ENCODE measurements at places on chromosomes 1 and 21.

- DNase-seq, result no peak
- H3K27ac ChIP-seq, result peak overlapping the region; percentile 73
- H3K4me3 ChIP-seq, result no peak overlapping the region
- H3K4me1 ChIP-seq, result peaks cover 34% of the 10 kb centered on the region
- H3K36me3 ChIP-seq, result no peaks in the 10 kb centered on the region
- H3K27me3 ChIP-seq, result peaks cover 47% of the 10 kb centered on the region
Observed at GRCh38 chr1:159941141-159941540, 4.3 kb downstream of the IGSF9 start.

- peaks cover 8% of the 10 kb centered on the region for H3K27me3 ChIP-seq
- no peaks in the 10 kb centered on the region for H3K4me1 ChIP-seq
- no peak overlapping the region for H3K27ac ChIP-seq
- no peaks in the 10 kb centered on the region for H3K36me3 ChIP-seq
Observed at GRCh38 chr21:32878661-32879060, 107.1 kb upstream of the PAXBP1 start.

- DNase-seq, result no peak
- peaks cover 16% of the 10 kb centered on the region for H3K4me1 ChIP-seq
- H3K36me3 ChIP-seq, result no peaks in the 10 kb centered on the region
Observed at GRCh38 chr1:40595623-40596022, 64.2 kb downstream of the ZNF684 start.

GRCh38 chr1:151728151-151729054 is 7.1 kb downstream of the RIIAD1 start:
- DNase-seq, result no peak
- H3K27me3 ChIP-seq, result peaks cover 29% of the 10 kb centered on the region
- H3K4me1 ChIP-seq, result no peaks in the 10 kb centered on the region
- no peaks in the 10 kb centered on the region for H3K36me3 ChIP-seq
- H3K27ac ChIP-seq, result no peak overlapping the region

DNA sequence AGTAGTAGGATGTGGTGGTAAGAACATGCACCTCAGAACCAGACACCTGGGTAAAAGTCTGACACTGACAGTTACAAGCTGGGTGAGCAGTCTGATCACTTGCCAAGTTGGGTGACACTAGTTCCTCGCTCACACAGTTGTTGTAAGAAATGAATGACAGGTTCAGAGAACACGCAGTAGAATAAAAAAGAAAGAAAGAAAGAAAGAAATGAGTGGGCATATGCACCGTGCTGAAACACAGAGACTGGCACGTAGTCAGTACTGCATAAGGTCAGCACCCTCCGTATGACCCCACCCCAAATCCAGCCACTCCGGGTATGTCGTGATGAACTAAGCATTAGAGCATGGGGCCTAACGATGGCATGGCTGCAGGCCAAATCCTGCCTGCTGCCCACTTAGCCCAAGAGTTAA is 90.6 kb downstream of the GLUL start:
- DNase-seq, result no peak
- peaks cover 34% of the 10 kb centered on the region for H3K4me1 ChIP-seq
- H3K4me3 ChIP-seq, result no peak overlapping the region
- H3K27me3 ChIP-seq, result no peaks in the 10 kb centered on the region
- no peaks in the 10 kb centered on the region for H3K36me3 ChIP-seq

DNA sequence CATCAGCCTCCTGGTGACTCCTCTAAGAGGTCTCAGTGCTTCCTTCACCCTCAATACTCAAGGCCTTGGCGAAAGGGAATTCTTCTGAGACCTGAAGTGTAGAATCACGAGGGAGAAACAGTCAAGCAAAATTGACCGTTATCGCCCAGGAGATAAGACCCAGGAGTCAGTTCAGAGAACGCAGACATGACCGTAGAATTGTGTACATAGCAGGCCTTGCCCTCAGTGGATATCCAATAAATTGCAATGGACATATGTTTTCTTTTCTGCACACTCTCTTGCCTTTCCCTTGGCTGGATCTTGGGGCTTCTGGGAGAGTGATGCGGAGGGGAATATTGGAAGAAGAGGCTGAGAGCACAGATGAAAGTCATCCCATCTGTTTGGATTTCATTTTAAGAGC is 15.7 kb upstream of the ETS2 start:
- no peak overlapping the region for H3K27ac ChIP-seq
- H3K4me3 ChIP-seq, result no peak overlapping the region
- no peaks in the 10 kb centered on the region for H3K27me3 ChIP-seq

- H3K27ac ChIP-seq, result no peak overlapping the region
- no peak overlapping the region for H3K4me3 ChIP-seq
- H3K36me3 ChIP-seq, result peaks cover 4% of the 10 kb centered on the region
- DNase-seq, result no peak
Observed at GRCh38 chr1:241617426-241617825, 22.7 kb downstream of the CHML start.

GRCh38 chr1:111422546-111423391 is 4.8 kb downstream of the OVGP1 start:
- H3K36me3 ChIP-seq, result no peaks in the 10 kb centered on the region
- DNase-seq, result no peak

DNA sequence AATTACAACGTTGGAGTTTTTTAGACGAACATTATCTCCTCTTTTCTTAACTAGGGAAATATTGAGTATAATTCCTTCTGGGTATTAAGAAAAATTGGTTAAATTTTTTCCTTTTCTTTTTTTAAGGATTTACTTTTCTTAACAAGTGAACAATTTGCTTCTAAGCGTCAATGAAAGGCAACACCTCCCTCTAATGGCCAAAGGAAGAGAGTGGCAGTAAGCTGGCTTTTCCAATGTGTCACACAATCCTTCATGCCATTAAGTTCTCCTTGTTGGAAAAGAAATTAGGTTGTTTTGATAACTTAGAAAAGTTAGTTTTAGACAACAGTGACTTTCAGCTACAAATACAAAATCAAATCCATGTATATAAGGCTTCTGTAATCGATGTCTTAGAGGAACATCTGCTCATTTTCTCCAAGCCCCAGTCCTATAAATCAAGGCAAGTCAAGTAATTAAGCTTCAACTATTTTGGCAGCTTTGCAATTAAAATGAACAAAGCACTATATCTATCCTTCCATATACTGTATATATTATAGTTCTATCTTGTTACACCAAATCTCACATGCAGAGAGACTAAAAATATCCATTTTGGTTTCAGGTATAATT is 62.8 kb downstream of the EDEM3 start:
- H3K4me3 ChIP-seq, result no peak overlapping the region
- DNase-seq, result no peak
- H3K4me1 ChIP-seq, result peaks cover 5% of the 10 kb centered on the region

GRCh38 chr1:31674626-31675025 is 29.2 kb downstream of the COL16A1 start:
- no peak overlapping the region for H3K27ac ChIP-seq
- no peaks in the 10 kb centered on the region for H3K36me3 ChIP-seq
- peaks cover 3% of the 10 kb centered on the region for H3K4me1 ChIP-seq
- peaks cover 14% of the 10 kb centered on the region for H3K27me3 ChIP-seq
- no peak for DNase-seq

GRCh38 chr1:12146343-12147112 is 20.3 kb upstream of the TNFRSF1B start:
- no peak overlapping the region for H3K4me3 ChIP-seq
- peak overlapping the region; percentile 99 for H3K27ac ChIP-seq
- no peak for DNase-seq

DNA sequence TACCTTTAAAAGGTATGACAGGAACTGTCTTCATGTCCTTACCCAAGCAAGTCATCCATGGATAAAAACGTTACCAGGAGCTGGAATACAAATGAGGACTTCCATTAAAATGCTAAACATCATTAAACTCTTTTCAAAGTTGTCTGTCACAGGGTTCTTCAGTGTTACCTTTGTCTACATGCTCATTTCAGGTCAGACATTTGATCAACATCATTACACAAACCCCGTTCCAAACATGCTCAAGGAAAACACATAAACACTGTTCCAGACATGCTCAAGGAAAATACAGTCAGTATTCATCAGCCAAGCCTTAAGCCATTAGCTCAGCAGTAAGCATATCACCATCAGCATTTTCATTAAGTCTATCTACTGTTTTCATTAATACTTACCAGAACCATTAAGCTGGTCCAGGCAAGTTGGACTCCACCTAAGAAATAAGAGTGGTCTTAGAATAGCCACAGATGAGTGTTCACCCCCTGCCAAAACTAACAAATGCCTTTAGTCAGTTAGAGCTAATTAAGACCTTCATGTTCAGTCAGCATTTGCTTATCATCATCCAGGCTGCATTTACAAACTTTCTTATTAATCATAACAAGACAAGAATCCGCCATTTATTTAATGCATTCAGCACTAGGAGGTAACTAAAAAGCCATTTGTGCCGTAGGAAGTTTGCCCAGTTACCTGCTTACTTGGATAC is 2.2 kb downstream of the GAS5 start:
- H3K4me1 ChIP-seq, result peaks cover 57% of the 10 kb centered on the region
- H3K27me3 ChIP-seq, result no peaks in the 10 kb centered on the region
- peak overlapping the region; percentile 96 for H3K27ac ChIP-seq
- DNase-seq, result no peak
- H3K4me3 ChIP-seq, result peak overlapping the region; percentile 95

DNA sequence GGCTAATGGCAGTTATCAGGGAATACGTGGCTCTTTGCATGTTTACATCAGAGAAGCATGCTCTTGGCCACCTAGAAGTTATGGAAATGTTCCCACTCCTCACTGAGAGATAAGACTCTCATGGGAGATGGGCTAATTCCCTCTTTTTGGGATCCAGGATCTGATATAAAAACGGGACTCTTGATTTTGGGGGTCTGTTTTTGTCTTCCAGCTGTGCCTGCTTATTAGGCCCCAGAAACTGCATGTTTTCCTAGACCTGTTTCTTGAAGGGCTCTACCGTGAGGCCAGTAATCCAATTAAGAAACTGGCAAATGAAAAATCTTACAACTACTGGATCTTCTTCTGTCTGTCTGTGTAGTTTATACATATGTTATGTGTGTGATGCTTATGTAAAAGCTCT is 47.0 kb upstream of the PTCH2 start:
- H3K27me3 ChIP-seq, result no peaks in the 10 kb centered on the region
- peaks cover 62% of the 10 kb centered on the region for H3K36me3 ChIP-seq
- DNase-seq, result no peak
- H3K4me1 ChIP-seq, result no peaks in the 10 kb centered on the region
- no peak overlapping the region for H3K4me3 ChIP-seq
- no peak overlapping the region for H3K27ac ChIP-seq

GRCh38 chr21:27047283-27047657 is 80.4 kb upstream of the ADAMTS5 start:
- no peaks in the 10 kb centered on the region for H3K27me3 ChIP-seq
- no peak for DNase-seq
- H3K27ac ChIP-seq, result no peak overlapping the region
- no peak overlapping the region for H3K4me3 ChIP-seq

DNA sequence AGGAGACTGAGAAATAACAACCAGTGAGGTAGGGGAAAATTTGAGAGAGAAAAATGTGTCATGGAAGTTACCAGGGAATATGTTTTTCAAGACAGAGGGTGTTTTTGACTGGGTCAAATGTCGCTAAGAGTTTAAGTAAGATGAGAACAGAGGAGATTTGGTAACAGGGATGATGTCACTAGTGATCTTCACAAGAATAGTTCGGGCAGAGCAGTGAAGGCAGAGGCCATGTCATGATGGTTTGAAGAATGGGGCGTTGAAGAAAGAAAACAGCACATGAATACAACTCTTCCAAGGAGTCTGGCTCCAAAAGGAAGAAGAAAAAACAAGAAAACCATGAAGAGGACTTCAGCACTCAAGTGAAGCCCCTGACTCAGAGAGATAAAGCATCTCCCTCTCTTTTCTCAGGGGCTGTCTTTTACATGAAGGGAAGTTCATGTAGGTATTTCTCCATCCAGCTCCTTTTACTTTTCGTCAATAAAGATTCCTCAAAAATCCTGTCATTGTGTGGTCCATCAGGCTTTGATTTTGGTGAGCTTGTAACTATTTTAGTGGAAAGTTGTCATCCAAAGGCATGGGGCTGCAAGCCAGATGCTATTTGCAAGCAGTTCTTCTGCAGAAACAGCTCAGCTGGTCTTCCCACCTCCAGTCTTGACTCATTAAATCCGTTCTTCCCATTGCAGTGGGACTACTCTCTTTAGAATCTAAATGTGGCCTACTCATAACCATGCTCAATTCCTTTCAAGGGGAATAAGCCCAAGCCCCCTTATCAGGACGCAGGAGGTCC is 397.3 kb downstream of the LMX1A start:
- no peak for DNase-seq
- no peaks in the 10 kb centered on the region for H3K36me3 ChIP-seq
- no peak overlapping the region for H3K27ac ChIP-seq
- no peaks in the 10 kb centered on the region for H3K27me3 ChIP-seq

GRCh38 chr1:16145662-16146278 is 10.1 kb downstream of the EPHA2 start:
- peaks cover 7% of the 10 kb centered on the region for H3K27me3 ChIP-seq
- no peak overlapping the region for H3K4me3 ChIP-seq
- H3K27ac ChIP-seq, result no peak overlapping the region
- H3K36me3 ChIP-seq, result no peaks in the 10 kb centered on the region
- DNase-seq, result no peak
- peaks cover 2% of the 10 kb centered on the region for H3K4me1 ChIP-seq

DNA sequence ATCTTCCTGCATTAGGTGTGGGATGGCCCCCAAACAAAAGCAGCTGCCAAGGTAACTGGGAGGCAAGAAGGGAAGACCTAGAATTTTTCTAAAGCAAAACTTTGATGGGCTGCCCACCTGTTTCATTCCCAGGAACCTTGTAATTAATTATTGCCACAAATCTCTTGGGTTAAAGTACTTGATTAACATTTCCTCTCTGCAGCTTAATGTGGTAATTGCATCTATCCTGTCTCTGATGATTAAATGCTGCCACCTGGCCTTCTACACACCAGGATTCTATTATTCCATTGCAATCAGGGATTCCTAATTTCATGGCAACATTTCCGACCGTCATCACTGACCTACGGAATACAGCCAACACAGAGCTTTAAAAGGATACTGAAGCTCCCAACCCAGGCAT is 68.3 kb upstream of the RC3H1 start:
- DNase-seq, result no peak
- H3K36me3 ChIP-seq, result no peaks in the 10 kb centered on the region
- H3K27ac ChIP-seq, result no peak overlapping the region
- peaks cover 3% of the 10 kb centered on the region for H3K27me3 ChIP-seq
- no peak overlapping the region for H3K4me3 ChIP-seq
- H3K4me1 ChIP-seq, result no peaks in the 10 kb centered on the region

Measured in activated CD4-positive, alpha-beta T cell treated with anti-CD3 and anti-CD28 coated beads, Interleukin-2, amount 10 ng/mL, durations not matched to agents 7 days and 5 days (primary cell).